Esophagus muscularis mucosa (tissue), 4 donors: ENCODE measurements at places on chromosomes 12 and 14. TPM values are rescaled to one million over a fixed set of nuclear protein-coding genes. Genes with fewer than 3 reads are reported as not detected.

DNA sequence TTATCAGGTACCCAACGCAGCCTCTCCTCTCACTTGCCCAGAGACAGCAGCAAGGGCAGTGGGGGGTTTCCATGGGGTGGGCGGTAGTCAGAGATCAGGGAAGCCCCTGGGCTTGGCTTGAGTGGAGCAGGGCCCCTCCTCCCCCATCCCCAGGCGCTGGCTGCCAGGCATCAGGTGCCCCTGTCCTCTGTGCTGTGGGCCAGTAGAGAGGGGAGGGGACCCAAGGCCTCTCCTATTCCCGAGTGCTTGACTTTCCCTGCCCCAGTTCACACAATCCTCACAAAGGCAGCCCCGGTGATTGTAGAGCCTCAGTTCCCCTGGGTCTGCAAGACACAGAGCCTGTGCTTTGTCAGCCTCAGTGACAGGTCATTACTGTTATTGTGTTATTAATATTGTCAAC is 57.7 kb downstream of the MVK start:
- H3K4me1 ChIP-seq, result no peaks in the 10 kb centered on the region
- no peaks in the 10 kb centered on the region for H3K27me3 ChIP-seq
- H3K27ac ChIP-seq, result no peak overlapping the region
- H3K4me3 ChIP-seq, result no peak overlapping the region
- DNase-seq, result no peak
- no peaks in the 10 kb centered on the region for H3K36me3 ChIP-seq

- H3K4me1 ChIP-seq, result peaks cover 17% of the 10 kb centered on the region
- H3K27me3 ChIP-seq, result no peaks in the 10 kb centered on the region
- no peak for DNase-seq
- H3K4me3 ChIP-seq, result no peak overlapping the region
Observed at GRCh38 chr12:106228320-106228710, 19.5 kb downstream of the CKAP4 start.

GRCh38 chr12:4353785-4354208 is 25.7 kb downstream of the FGF23 start:
- H3K4me3 ChIP-seq, result no peak overlapping the region
- H3K27ac ChIP-seq, result no peak overlapping the region
- H3K4me1 ChIP-seq, result peaks cover 3% of the 10 kb centered on the region
- no peaks in the 10 kb centered on the region for H3K27me3 ChIP-seq

DNA sequence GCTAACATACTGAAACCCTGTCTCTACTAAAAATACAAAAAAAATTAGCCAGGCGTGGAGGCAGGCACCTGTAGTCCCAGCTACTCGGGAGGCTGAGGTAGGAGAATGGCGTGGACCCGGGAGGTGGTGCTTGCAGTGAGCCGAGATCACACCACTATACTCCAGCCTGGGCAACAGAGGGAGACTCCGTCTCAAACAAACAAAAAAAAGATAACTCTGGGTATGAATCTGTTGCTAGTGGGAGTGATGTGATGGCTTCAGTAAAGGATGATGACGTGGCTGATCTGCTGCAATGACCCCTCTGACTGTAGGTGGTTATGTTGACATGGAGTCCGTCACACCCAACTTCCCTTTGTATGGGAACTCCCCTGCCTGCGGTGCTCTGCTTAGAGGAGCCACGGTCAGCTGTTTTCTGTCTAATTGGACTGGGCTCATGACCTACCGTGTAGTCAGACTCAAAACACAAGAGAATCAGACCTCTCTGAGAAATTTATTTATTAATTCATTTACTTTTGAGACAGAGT is 59.1 kb upstream of the MED13L start:
- H3K27me3 ChIP-seq, result no peaks in the 10 kb centered on the region
- no peaks in the 10 kb centered on the region for H3K36me3 ChIP-seq
- no peak overlapping the region for H3K27ac ChIP-seq

- H3K27ac ChIP-seq, result no peak overlapping the region
- no peak overlapping the region for H3K4me3 ChIP-seq
- no peak for DNase-seq
- H3K4me1 ChIP-seq, result no peaks in the 10 kb centered on the region
- H3K36me3 ChIP-seq, result no peaks in the 10 kb centered on the region
- no peaks in the 10 kb centered on the region for H3K27me3 ChIP-seq
Observed at GRCh38 chr14:65263177-65263788, 149.2 kb upstream of the FUT8 start.

- no peak overlapping the region for H3K4me3 ChIP-seq
- peak overlapping the region; percentile 61 for H3K27ac ChIP-seq
- no peak for DNase-seq
Observed at GRCh38 chr12:49662998-49663843, 39.9 kb downstream of the PRPF40B start.

The ACOT4 gene
- total RNA-seq, result 0.50 TPM

- no peak overlapping the region for H3K4me3 ChIP-seq
- H3K4me1 ChIP-seq, result no peaks in the 10 kb centered on the region
- DNase-seq, result no peak
Observed at GRCh38 chr12:124162151-124163110, 132.5 kb upstream of the RFLNA start.

DNA sequence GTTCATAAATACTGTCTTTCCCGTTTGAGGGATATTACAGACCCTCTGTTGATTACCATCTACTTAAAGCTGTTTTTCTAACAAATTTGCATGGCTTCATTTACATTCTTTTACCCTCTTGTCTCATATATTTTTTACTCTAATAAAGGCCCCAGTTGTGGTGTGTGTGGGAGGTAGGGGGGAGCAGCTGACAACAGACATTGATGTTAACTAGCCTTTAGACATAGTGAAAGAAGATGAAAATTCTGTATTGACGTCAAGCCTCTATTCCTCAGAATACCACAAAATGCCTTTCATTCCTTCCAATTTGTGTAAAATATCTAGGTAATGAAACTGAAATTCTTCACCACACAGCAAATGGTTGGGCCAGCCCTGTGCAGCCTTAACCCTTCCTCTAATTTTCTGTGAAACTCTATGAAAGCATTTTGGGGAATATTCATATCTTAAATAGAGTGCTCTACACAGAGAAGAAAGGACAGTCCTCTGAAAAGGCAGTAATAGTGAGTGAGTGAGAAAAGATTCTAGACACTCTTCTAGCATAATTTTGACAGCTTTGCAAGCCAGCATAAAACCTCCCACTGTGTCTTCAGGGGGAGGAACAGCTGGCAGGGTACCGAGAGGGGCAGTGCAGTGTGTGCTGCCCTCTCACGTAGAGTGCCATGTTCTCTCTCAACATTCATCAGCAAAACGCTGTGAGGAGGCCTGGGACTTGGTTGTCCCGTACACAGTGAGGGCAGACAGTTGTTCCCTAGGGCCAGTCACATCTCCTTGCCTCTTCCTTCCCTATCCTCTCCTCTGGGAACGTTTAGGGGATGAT is 20.1 kb upstream of the CERS5 start:
- H3K36me3 ChIP-seq, result peaks cover 37% of the 10 kb centered on the region
- H3K4me3 ChIP-seq, result no peak overlapping the region
- peak overlapping the region; percentile 49 for H3K27ac ChIP-seq
- no peak for DNase-seq

The KCNA5 gene
- total RNA-seq, result 5.9 TPM

The SLC22A17 gene
- total RNA-seq, result 36.9 TPM

- H3K36me3 ChIP-seq, result no peaks in the 10 kb centered on the region
- DNase-seq, result no peak
Observed at GRCh38 chr14:79248771-79249170, 962.5 kb downstream of the DIO2 start.

DNA sequence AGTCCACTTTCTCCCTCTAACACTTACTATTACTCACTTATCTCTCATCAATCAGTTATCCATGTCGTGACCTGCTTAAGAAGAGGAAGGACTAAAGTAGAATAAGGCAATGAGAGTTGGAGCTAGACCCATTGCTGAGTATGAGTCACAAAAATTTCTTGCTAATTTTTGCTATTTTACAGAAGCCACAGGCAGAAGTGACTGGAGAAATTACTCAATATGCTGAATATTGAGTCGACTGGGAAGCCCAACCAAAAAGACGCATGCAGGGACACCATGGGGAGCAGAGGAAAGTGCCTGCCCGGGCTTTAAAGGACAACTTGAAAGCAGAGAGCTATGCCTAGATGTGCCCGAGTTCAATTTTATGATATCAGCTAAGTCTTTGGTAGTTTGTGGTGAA is 115.4 kb upstream of the FOXG1 start:
- no peaks in the 10 kb centered on the region for H3K36me3 ChIP-seq
- no peaks in the 10 kb centered on the region for H3K4me1 ChIP-seq
- no peaks in the 10 kb centered on the region for H3K27me3 ChIP-seq

- no peaks in the 10 kb centered on the region for H3K27me3 ChIP-seq
- peaks cover 70% of the 10 kb centered on the region for H3K4me1 ChIP-seq
- H3K4me3 ChIP-seq, result no peak overlapping the region
- H3K36me3 ChIP-seq, result no peaks in the 10 kb centered on the region
- no peak for DNase-seq
Observed at GRCh38 chr12:46385438-46385837, 12.9 kb upstream of the SLC38A2 start.

- DNase-seq, result no peak
- no peaks in the 10 kb centered on the region for H3K36me3 ChIP-seq
- peak overlapping the region; percentile 92 for H3K4me3 ChIP-seq
- H3K27me3 ChIP-seq, result no peaks in the 10 kb centered on the region
- peaks cover 36% of the 10 kb centered on the region for H3K4me1 ChIP-seq
Observed at GRCh38 chr14:59187802-59188460, 536 bp upstream of the DAAM1 start.

The RAPGEF3 gene
- 43.5 TPM for total RNA-seq

The CNTN1 gene
- 44.2 TPM for total RNA-seq

- H3K4me1 ChIP-seq, result no peaks in the 10 kb centered on the region
- DNase-seq, result no peak
- no peak overlapping the region for H3K4me3 ChIP-seq
- no peaks in the 10 kb centered on the region for H3K36me3 ChIP-seq
Observed at GRCh38 chr14:78075555-78076277, 94.5 kb upstream of the NRXN3 start.

The GLIPR1L1 gene
- total RNA-seq, result not detected

DNA sequence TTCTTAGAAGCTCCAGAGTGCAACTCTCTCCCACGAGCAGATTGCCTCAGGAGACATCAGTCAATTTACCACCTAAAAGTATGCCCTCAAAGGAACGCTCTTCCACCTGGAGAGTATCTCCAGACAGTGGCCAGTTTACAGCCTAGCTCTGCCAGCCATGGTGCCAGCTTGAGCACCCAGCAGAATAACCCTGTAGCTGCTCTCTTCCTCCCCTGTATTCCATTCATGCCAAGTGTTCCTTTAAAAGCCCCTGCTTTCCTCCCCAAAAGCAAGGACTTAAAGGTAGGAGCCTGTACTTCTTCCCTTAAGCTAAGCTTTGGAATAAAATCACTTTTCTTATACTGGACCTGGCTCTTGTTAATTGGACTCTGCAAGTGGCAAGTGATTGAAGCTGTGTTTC is 245.4 kb upstream of the TMEM132C start:
- no peaks in the 10 kb centered on the region for H3K36me3 ChIP-seq
- no peak overlapping the region for H3K27ac ChIP-seq
- H3K27me3 ChIP-seq, result no peaks in the 10 kb centered on the region
- peak; percentile 60 for DNase-seq
- H3K4me3 ChIP-seq, result no peak overlapping the region
- no peaks in the 10 kb centered on the region for H3K4me1 ChIP-seq

GRCh38 chr12:68236421-68237059 is 10.9 kb upstream of the IL26 start:
- no peak overlapping the region for H3K27ac ChIP-seq
- DNase-seq, result no peak
- H3K4me3 ChIP-seq, result peak overlapping the region; percentile 46
- no peaks in the 10 kb centered on the region for H3K36me3 ChIP-seq

DNA sequence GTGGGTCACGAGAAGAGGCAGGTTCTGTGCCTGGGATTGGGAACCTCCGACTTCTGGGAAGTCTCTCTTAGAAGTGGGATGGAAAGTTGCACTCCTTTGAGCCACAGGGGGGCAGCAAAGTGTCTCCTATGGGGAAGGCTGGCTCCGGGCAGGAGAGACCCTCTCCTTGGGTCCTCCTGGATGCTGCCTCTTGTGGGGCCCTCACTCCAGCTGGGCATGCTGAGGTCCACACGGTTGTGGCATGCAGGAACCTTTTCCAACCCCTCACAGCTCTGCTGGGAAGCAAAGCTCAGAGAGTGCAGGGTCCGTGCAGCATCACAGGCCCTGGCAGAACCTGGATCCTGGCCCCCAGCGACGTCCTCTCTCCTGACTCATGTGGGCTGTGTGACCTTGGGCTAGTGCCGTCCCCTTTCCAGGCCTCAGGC is 17.4 kb downstream of the SDSL start:
- no peak for DNase-seq
- no peaks in the 10 kb centered on the region for H3K27me3 ChIP-seq
- no peaks in the 10 kb centered on the region for H3K4me1 ChIP-seq

GRCh38 chr12:15982071-15982470 is 70.9 kb downstream of the DERA start:
- no peak overlapping the region for H3K4me3 ChIP-seq
- peaks cover 45% of the 10 kb centered on the region for H3K4me1 ChIP-seq
- H3K27me3 ChIP-seq, result no peaks in the 10 kb centered on the region
- H3K27ac ChIP-seq, result no peak overlapping the region
- H3K36me3 ChIP-seq, result no peaks in the 10 kb centered on the region

- H3K36me3 ChIP-seq, result no peaks in the 10 kb centered on the region
- peaks cover 11% of the 10 kb centered on the region for H3K4me1 ChIP-seq
Observed at GRCh38 chr12:98085046-98085755, 430.2 kb upstream of the TMPO start.

- no peak for DNase-seq
- H3K4me1 ChIP-seq, result peaks cover 84% of the 10 kb centered on the region
- no peaks in the 10 kb centered on the region for H3K27me3 ChIP-seq
- no peak overlapping the region for H3K27ac ChIP-seq
Observed at GRCh38 chr14:75438486-75439080, 10.8 kb downstream of the JDP2 start.

The NXPH4 gene
- total RNA-seq, result not detected

- peaks cover 37% of the 10 kb centered on the region for H3K4me1 ChIP-seq
- H3K36me3 ChIP-seq, result peaks cover under 1% of the 10 kb centered on the region
- H3K27ac ChIP-seq, result no peak overlapping the region
- DNase-seq, result no peak
- peak overlapping the region; percentile 79 for H3K4me3 ChIP-seq
Observed at GRCh38 chr14:73492670-73493069, 1.9 kb downstream of the RIOX1 start.

The RILPL1 gene
- total RNA-seq, result 29.5 TPM

DNA sequence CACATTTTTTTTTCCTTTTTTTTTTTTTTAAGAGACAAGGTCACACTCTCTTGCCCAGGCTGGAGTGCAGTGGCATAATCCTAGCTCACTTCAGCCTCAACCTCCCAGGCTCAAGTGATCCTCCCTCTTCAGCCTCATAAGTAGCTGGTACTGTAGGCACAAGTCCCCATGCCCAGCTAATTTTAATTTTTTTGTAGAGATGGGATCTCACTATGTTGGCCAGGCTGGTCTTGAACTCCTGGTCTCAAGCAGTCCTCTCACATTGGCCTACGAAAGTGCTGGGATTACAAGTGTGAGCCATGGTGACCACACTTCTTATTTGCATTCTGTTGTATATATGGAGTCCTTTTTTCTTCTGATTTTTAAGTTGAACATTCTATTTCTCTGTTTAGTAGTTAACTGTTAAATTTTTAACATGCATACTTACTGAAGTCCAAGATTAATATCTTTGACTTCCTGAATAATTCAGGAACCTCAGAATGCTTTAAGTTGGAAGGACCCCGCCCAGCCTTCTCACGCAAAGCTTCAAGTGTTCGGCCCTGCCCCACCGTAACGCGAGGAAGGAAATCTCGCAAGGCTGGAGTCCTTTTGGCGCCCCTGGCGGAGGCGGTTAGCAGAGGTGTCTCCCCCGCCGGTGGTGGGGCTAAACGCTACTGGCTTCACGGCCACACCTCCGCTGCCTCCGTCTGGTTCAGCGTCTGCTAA is 21.6 kb downstream of the SPATS2 start:
- H3K27ac ChIP-seq, result no peak overlapping the region
- H3K36me3 ChIP-seq, result no peaks in the 10 kb centered on the region
- H3K4me1 ChIP-seq, result no peaks in the 10 kb centered on the region
- H3K4me3 ChIP-seq, result no peak overlapping the region
- no peaks in the 10 kb centered on the region for H3K27me3 ChIP-seq
